ENCODE measurements at places on chromosomes 5 and 9.

GRCh38 chr9:93254806-93255493 is 71.0 kb downstream of the WNK2 start:
- no peak for DNase-seq

DNA sequence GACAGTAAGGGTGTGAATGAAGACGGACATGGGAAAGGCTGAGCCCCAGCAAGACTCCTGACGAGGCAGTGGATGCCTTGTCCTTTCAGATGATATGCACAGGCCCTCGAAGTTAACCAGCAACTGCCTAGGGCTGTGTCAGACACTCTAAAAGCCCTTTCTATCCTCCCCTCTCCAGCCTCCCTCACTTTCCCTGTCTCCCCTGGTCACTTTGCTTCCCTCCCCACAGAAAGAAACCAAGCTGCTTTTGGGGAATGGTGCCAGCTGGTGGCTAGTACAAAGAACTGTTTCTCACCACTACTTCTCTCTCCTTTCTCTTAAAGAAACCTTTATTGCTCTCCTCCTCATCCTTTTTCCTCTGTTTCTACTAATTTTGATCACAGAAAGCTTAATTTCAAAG is 21.4 kb downstream of the LHFPL2 start:
- DNase-seq = no peak

DNA sequence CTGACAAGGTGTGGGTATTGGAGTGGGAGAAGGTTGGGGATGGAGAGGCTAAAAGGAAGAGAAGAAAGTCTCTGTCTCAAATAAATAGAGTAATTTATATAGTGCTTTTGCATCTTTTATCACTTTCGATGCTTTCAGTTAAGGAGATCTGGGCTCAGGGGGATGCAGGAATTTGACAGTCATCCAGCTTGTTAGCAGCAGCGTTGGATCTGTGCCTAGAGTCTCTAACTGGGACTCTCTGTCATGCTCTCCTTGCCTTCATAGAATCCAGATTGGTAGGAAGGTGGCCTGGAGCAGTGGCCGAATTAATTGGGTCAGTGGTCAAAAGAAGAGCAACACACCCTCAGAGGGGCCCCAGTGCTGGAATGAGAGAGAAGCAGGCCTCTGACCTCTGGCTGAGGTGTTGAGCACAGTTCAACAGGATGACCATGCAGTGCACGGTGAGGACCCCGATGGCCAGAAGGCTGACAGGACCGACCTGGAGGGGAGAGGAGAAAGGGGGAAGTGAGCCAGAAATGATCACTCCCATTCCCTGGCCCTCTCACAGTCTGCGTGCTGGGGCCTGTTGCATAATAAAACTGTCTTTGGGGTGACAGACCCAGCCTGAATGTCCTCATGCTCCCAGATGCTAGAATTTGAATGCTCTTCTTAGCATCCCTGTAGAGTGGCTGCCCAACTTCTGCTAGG is 7.6 kb downstream of the SLC36A3 start:
- no peak for DNase-seq

- DNase-seq = no peak
Observed at GRCh38 chr9:104606152-104606551, 725 bp upstream of the OR13C2 start.

DNA sequence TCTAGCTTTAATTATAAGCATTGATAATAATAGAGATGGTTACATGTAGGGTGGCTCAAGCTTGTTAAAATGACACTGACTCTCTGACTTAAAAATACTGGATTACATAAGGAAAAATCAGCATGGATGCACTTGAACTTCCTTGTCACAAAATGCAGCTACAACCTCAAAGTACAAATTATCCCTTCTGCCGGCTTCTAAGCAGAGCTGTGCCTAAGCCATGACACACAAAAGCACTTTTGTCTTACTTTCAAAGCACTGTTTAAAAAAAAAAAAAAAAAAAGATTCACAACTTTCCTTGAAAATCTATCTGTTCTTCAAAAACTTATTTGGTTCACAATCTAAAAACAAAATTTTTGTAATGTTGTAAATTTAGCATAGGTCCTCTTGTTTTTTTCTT is 36.4 kb upstream of the ZFAND5 start:
- no peak for DNase-seq

DNA sequence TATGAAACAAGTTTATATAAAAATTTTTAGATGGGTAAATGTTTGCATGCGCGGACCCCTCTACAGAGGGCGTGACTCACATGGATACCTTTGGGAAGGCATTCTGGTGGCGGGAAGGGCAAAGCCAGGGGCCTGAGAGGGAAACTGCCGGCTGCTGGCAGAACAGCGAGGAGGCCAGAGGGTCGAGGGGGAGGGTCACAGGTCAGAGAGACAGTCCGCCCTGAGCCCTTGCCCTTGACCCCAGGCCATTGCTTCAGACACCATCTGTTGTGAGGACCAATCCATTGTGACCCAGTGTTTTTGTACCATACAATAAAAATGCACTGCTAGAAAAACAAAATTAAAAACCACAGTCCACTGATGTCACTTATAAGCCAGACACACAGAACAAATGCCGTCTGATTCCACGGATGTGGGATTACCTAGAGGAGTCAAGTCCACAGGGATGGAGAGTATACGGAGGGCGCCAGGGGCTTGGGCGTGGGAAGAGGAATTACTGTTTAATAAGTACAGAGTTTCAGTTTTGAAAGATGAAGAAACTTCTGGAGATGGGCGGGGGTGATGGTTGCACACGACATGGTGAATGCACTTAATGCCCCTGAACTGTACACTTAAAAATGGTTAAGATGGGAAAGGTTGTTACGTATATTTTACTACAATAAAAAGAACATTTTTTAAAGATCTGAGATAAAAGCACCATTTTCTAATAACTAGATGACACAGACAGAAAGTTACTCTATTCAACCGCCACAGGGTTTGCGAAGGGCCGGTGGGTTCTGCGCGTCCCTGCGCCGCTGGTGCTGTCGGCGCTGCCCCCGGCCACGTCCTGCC is 12.0 kb downstream of the BTNL9 start:
- DNase-seq = no peak

DNA sequence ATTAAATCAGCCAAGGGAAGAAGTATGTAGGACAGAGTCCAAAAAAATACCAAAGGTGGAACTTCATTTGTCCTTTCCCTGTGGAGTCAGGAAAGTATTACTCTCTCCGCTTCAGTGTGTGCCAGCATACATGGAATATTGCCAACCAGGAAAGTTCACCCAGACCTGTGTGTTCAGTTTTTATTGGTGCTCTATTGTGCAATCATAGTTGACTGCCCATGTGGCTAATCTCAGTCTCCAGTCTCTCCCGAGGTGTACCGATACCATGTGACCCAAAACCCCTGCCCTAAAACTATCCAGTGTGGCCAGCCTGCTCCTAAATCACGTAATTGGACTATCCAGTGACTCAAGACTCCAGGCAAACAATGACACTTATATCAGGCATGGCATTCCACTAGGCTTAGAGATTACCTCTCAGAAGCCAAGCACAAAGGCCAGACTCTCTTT is 38.8 kb downstream of the NFX1 start:
- no peak for DNase-seq

DNA sequence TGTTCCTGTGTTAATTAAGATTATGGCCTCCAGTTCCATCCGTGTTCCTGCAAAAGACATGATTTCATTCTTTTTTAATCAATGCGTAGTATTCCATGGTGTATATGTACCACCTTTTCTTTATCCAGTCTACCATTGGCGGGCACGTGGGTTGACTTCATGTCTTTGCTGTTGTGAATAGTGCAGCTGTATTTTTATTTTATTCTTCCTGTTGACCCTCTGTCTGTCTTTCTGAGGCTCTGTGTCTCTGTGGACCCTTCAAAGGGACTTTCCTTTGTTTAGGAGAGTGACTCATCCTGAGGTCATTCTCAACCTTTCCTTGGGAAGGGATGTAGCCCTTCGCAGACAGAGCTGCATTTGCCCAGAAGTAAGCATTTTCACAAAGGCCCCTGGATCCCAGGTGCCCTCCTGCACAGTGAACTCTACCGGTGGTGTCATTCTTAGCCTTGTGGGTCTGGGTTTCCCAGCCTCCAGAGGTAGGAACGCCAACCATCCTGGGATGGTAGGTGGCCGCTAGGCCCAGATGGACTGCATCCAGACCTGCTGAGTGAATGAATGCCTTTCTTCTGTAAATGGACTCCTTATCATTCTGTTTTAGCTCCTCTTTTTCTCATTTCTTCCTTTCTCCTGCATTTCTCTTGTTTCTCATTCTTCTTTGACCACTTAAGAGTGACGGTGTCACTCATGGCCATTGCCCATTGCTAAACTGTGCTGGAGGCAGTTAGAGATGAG is 22.4 kb downstream of the TRIO start:
- no peak for DNase-seq

GRCh38 chr5:35229076-35230037 is 930 bp downstream of the PRLR start:
- DNase-seq = no peak
